Fibroblast of villous mesenchyme (primary cell): ENCODE measurements at places on chromosomes 11 and 22.

DNA sequence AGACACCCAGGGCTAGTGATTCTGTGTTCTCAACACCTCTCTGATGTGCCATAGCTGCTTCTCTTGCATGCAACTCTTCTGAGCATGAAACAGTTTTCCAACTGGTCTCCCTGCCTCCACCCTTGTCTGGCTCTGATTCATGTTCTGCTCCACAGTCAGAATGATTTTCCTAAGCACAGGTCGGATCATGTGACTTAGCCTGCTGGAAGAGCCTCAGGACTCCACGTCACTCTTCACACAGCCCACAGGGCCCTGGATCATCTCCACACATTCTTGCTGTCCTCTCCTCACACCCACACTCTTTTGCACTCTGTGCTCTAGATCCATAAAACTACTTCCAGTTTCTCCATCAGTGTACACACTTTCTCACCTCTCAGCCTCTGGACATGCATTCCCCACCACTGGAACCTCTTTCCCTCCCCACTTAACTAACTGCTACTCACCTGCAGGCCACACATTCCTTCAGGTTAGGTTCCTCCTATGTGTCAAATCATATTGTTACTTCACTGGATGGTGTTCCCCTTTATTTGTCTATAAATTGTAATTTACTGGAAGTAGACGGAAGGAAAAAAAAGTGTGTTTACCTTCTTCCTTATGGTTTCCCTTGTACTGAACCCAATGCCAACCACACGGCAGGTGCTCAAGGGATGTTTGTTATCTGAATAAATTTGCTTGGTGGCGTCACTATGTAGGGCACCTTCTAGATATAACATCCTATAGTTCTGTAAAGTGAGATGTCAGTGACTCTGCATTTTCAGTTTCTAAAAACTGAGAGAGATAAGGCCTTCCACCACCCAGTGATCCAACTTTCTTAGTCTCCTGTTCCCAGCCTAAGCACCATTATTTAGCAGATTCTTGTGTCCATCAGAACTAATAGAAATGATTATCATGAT is 133.7 kb downstream of the ETS1 start:
- peak; percentile 95 for DNase-seq

DNA sequence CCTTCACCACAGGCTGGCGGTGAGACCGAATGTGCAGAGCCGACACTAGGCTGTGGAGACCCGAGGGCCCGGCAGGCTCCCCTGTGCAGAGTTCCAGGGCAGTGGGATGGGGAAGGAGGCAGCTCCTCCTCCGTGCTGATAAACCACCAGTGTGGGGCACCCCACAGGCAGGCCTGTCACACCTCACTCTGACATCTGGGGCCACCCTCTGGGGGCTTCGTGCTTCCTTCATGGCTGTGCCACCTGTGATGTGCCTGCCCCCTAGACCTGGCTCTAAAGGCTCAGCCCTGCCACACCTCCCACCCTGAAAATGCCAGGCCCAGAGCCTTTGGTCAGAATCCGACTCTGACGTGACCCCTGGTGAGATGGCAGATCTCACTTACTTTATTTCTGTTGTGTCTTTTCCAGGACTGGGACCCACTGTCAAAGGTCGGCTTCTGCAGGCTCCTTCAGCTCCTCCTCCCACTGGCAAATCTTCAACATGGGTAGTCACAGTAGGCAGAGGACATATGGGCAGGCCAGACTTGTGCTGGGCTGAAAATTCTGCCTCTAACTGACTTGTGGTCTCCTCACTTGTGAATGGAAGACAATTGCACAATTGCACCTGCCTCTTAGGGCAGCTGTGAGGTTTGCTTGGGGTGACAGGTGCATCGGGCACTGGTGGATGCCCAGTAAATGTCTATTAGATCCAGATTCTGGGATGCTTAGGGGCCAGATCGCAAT is 46.2 kb upstream of the TSKU start:
- no peak for DNase-seq

GRCh38 chr11:101128571-101129202 is 926 bp downstream of the PGR start:
- DNase-seq = peak; percentile 7

GRCh38 chr11:8910649-8911026 is 351 bp upstream of the AKIP1 start:
- DNase-seq = no peak

GRCh38 chr11:106608677-106609076 is 409.6 kb downstream of the GUCY1A2 start:
- DNase-seq = peak; percentile 30

GRCh38 chr11:100816823-100817222 is 129.7 kb downstream of the ARHGAP42 start:
- no peak for DNase-seq

DNA sequence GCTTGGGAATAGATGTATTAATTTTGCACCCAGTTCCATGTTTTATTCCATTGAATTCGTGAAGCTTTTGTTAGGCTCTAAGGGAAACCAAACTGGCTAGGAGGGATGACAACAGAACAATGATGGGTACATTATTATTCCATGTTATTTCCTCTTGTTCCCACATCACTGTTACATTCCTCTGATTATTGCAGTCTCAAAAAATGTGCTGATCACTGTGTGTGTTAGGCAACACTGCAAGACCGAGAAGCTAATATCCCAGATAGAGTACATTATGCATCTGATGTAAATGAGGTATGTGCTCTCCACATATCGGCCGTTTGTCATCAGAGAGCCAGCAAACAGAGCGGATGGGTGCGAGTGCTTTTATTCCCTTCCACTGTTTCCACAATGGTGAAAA is 327.9 kb downstream of the SOX6 start:
- peak; percentile 51 for DNase-seq

- DNase-seq = peak; percentile 17
Observed at GRCh38 chr22:41350087-41350486, 31.7 kb upstream of the TEF start.

GRCh38 chr22:49889071-49889470 is 29.2 kb downstream of the ALG12 start:
- no peak for DNase-seq

GRCh38 chr11:134229126-134229790 is 4.8 kb downstream of the VPS26B start:
- DNase-seq = no peak

DNA sequence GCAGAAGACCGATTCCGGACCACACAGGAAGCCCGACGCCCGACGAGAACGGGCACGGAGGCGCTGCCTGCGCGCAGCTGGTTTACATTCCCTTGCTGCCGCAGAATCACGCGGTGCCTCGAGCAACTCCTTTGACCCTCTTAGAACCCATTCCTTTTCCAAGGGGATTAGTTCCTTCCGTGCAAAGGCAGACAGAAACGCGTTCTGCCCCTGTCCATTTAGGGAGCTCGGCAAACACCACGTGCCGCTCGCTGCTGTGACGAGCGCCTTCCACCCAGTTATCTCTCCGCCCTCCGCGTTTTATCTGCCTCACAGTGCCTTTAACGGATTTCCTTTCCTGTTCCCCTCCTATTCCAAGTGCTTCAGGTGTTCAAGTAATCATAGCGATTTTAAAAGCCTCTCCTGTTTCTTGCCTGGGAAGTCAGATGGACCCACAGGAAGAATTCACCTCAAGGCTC is 24.1 kb upstream of the MICAL3 start:
- peak; percentile 94 for DNase-seq

- peak; percentile 45 for DNase-seq
Observed at GRCh38 chr11:73753938-73754337, 6.9 kb downstream of the RAB6A start.

- no peak for DNase-seq
Observed at GRCh38 chr11:65109231-65110198, 2.2 kb upstream of the TM7SF2 start.

DNA sequence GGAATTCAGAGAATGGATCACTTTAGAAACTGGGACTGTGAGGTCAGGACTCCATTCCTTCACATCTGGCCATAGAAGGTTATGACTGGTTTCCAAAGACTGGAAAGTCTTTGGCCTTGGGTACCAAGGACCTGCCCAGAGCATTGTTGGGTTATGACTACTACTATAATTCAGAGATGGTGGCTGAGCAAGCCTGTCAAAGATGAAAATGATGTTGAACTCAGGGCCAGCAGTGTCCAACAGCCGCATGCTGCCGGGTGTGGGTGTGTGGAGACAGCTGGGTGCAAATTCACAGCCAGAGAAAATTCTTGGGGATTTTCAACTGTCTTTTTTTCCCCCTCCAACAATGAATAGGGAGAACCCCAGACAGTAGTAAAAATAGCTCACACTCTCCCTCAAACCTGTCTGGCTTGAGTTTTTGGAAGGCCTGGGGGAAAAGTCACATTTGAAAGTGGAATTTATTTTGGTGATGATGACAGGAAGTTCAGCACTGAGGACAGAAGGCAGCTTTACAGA is 166.8 kb upstream of the NCAM1 start:
- no peak for DNase-seq

DNA sequence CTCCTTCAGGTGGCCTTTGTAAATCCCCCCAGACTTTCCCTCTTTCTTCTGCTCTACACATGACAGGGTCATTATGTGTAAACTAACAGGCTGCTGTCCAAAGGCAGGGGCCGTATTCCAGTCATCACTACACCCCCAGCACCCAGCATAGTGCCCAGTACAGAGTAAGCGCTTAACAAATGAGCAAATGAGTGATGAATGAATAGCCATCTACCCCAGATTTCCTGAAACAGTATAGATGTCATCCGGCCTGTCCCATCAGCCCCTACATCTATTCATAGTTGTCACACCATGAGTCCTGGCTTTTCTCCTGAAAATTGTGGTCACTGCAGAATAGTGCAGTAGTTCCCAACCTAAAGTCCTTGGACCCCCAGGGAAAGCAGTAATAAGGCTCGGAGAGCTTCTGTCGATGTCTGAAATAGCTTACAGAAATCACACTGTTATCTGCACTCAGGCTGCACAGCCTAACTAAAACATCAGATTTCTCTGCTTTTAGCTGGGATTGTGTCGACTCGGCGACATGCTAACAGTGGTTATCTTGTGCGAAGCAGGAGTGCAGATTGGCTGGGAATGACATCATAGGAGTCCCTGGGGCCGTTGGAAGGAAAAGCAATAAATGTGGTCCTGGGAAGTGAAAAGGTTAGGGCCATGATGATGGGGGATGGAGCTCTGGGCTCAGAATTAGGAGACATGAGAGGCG is 143.8 kb upstream of the NECTIN1 start:
- no peak for DNase-seq

GRCh38 chr11:102476069-102476468 is 23.5 kb upstream of the TMEM123 start:
- peak; percentile 34 for DNase-seq

DNA sequence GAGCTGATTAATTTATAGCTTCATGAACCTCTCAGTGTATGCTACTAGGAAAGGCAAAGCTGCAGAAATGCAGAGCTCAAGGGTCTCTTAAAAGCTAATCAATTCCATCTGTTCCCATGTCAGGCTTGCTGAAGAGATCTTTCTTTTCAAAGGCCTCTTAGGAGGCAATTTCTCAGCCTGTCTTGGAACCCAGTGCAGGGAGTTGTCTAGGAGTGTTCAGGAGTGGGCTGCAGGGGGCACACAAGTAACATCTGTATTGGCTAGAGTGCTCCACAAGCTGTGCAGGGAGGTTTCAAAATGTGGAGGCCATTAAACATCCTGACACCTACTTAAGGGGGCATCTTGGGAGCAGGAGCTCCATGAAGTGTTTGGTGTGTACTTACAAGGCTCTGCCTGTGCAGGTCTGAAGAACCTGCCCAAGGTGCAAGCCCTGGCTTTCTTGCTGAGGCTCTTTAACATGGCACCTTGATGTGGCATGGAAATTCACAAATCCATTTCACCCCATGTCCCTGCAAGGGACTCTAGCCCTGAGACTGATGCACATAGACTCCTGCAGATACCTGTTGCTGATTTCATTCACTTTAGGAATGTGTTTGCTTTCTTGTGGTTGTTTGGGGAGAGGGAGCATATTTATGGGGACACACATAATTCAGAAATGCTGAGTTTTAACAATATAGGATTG is 134.7 kb downstream of the ME3 start:
- DNase-seq = peak; percentile 41

- DNase-seq = no peak
Observed at GRCh38 chr11:46049325-46049897, 71.8 kb downstream of the PHF21A start.

DNA sequence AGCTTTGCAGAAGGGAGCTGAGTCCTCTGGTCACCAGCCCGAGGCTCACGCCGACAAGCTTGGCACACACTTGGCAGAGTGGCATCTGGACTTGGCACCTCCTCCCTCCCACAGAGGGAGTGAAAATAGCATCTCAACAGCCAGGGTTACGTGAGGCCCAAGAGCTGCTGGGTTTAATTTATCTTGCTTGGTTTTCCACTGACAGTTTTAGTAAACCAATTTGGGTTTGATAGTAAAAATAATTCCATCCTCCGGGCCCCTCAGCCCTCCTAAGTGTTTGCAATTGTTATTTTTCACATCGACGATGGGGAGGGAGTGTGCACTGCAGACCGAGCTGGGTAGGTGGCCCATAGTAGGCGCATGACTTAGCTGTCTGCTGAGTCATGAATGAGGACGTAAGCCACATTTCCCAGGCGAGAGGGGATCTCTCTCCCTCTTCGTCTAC is 107.6 kb upstream of the ASPHD2 start:
- DNase-seq = peak; percentile 17

DNA sequence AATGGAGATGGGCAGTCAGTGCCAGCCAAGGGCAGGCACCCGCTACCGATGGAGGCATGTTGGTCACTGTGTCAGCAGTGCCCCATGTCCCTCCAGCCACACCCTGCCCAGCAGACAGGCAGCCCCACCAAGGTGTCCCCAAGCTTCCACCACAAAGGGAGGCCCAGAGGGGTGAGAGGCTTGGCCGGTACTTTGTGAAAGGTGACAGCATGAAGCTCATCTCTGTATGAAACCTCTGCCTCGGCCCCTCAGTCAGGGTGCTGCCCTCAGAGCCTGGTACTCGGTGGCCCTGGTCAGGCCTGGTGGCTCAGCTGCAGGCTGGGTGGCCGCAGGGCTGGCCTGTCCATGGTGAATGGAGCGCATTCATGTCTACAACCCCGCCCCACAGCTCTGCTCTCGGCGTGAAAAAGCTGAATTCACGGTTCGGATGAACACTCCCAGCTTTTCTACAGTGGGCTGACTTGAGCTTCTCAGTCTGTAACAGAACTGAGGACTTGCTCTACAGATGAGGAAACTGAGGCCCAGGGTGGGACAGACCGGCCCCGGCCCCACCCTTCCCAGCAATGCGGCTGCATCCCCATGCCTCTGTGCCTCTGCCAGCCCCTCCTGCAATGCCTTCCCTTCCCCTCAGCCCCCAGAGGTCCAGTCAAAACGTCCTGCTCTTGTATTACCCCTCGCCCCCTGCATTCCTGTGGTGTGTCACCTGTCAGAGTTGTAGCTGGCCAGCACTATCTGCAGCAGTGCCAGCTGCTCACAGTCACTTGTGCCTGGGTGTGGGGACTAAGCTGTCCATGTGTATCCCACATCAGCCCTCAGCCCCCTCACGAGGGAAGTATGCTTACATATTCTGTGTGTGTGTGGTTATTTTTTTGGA is 27.7 kb downstream of the RSPH14 start:
- no peak for DNase-seq

- DNase-seq = no peak
Observed at GRCh38 chr11:118587952-118588351, 15.7 kb downstream of the ARCN1 start.

GRCh38 chr11:103737037-103737622 is 299.3 kb upstream of the DDI1 start:
- DNase-seq = no peak

DNA sequence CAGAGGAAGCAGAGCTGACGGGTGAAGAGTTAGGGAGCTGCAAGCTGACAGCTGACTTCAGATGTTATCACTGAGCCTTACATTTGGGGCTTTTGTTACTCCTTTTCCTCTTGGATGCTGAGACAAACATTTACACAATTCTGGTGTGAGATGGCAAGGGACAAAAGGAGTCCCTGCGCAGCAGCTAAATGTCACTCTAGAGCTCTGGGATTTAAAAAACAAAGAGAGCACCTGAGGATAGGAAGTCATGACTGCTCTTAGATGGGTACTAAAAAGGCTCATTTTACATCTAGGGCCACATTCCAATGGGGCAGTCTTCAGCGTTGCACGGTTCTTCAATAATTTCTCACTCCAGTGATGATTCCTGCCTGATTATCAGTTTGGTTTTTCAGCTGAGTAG is 204.5 kb downstream of the RAB38 start:
- DNase-seq = no peak
